Posterior cingulate gyrus (tissue), 11 donors: ENCODE measurements at places on chromosomes 4 and X.

DNA sequence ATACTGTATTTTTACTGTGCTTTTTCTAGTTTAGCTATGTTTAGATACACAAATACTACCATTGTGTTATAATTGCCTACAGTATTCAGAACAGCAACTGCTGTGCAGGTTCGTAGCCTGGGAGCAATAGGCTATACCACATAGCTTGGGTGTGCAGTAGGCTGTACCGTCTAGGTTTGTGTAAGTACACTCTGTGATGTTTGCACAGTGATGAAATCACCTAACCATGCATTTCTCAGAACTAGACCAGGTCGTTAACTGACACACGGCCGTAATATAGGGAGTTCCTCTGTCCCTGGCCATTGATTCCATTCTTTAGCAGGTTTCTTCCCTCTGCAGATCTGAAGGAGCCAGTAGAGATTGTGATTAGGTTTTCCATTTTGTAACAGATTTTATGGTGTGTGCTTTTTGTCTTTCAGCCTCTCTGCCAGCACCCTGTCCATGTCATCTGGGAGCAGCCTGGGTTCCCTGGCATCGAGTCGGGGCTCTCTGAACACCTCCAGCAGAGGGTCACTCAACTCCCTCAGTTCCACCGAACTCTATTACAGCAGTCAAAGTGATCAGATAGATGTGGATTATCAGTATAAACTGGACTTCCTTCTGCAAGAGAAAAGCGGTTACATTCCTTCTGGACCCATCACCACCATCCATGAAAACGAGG lies 59.5 kb downstream of the CLDN22 start:
- DNase-seq, result no peak

DNA sequence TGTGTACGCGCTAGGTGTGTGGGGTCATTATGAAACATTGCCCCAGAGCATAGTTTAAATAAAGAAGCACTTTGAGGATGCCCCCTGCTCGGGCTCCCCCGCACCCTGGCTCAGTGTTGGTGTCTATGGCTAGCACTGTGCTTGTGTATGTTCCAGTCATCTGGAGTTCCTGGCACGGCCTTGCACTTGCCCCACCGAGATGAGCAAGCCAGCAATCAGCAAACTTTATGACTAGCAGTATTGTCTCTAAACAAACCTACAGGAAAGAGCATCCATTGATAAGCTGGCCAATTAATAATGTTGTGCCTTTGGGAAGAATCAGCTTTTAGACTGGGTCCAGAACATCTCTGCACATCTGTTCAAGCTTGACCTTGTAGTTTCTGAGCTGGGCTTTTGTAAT lies 707 bp upstream of the SHROOM4 start:
- peak; percentile 84 for DNase-seq

- no peak for DNase-seq
Measured at GRCh38 chr4:113822555-113823290, 61.2 kb upstream of the CAMK2D start.

- DNase-seq, result no peak
Measured at GRCh38 chr4:7752649-7753048, 187.0 kb downstream of the AFAP1 start.

GRCh38 chr4:45072981-45073380 lies 346.6 kb upstream of the GNPDA2 start:
- no peak for DNase-seq

GRCh38 chr4:143531788-143532491 lies 18.4 kb downstream of the SMARCA5 start:
- no peak for DNase-seq

DNA sequence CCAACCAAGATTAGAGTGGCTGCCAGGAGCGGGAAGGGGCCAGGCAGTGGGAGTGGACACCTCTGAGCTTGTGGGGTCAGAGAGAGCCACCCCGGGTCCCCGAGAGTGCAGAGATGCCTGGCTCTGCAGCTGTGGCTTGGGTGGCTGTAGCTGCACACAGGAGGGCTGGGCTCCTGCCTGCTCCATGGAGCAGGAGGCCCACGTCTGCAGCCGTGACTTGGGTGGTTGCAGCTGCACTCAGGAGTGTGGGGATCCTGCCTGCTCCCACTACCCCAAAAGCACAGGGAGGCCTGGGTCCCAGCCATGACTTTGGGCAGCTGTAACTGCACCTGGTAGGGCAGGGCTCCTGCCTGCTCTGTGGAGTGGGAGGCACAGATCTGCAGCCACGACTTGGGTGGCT lies 28.7 kb upstream of the DIPK2B start:
- no peak for DNase-seq

DNA sequence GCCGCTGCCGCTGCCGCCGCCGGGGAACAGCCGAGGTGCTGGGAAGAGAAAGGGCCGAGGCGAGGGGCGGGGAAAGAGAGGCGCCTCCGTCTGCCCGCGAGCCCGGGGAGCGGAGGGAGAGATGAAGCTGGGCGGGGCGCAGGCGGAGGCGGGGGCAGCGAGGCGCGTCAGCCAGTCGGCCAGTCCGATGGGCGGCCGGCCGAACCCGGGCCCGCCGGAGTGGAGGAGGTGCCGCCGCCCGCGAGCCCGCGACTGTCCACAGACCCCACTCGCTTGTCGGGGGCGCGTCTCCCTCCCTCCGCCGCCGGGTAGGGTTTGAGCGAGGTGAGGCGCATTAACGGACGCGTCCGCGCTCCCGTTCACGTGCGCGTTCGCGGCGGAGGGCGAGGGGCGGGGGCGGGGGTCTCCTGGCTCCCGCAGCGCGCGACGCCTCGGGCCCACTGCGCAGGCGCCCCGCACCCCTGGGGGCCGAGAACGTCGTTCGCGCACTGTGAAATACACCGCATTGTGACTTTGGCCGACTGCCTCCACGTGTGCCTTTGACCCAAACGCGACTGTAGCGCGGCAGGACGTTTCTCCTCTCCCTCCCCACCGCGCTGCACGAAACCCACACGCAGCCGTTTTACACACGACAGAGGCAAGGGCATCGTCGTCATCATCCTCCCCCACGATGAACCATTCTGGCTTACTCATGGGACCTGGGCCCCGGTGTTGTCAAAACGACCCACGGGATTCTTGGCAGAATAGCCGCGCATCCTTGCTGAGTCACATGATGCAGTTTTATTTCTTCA lies at the start of gene NUDT11:
Gene NUDT11, minus strand, starts transcription at position 92 of the 791 bp plus-strand sequence. CDS start 148 bp downstream, outside the sequence.
- DNase-seq, result peak; percentile 94

DNA sequence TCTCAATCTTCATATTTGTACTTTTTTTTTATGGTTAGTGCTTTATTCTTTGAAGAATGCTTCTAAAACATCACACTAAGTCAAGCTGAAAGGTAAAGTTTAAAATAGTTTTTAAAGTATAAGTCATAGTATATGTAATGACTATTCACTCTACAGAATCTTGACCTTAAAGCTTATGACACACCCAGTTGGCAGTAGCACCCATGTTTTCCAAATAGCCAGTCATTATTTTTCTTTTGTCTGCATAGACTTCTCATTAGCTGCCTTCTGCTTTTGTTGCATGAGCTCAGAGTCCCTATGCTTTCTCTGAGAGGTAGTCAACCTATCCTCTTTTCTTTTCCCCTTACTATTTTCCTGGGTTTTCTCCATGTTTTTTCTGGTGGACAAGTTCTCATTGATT lies 231.5 kb downstream of the PCDH18 start:
- no peak for DNase-seq

DNA sequence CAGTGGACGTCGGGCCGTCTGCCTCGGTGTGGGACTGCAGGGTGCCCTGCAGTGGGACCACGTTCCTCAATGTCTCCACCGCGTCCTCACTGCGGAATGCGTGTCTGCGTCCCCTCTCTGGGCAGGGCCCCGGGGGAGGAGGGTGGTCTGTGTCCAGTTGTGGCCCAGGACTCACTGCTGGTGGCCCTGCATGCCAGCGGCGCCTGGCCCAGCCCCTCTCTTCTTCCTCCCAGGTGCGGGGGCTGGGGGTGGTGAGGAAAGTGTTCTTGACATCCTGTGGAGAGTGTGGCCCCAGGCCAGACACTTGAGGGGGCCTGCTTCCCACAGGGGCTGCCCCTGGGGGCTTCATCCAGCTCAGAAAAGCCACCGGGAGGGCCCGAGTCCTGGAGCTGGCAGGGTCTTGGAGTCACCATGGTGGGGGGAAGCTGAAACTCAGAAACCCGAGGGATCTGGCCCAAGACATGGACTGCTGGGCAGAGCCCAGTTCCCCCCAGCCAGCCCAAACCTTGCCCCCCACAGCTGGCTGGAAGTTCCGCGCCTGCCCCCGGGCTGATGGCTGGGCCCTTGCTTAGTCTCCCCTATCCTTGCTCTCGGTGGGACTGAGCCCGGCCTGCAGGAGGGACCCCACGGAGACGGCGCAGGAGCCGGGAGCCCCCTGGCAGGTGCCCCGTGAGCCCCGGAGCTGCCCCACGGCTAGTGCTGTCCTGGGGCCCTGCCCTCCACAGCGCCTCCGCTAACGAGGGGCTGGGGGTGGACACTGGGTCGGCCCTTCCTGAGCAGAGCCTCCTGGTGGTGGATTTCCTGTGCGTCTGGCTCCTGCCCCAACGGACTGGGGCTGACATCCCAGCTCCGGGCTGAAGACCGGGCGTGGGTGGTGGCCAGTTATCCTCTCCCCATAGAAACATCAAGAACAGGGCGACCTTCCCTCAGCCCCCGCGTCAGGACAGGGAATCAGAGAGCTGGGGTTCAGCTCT lies 2.9 kb downstream of the DOK7 start:
- peak; percentile 6 for DNase-seq

GRCh38 chrX:10198254-10198653 lies 41.5 kb downstream of the CLCN4 start:
- DNase-seq, result no peak

DNA sequence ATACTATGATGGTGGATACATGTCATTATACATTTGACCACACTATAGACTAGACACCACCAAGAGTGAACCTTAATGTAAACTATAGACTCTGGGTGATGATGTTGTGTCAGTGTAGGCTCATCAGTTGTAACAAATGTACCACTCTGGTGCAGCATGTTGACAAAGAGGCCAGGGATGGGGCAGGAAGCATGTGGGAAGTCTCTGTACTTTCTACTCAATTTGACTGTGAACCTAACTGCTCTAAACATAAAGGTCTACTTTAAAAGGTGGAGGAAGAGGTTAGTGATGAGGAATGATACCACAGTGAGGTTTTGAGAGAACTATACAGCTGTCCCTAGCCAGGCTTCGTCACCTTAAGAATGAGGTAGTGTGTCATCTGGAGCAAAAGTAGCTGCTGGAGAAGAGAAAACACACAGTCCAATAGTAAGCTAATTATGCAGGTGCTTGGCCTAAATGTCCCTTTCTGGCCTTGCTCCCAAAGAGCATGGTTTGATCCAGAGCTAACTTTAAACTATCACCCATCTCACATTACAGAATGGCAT lies 38.4 kb downstream of the GRSF1 start:
- DNase-seq, result no peak

DNA sequence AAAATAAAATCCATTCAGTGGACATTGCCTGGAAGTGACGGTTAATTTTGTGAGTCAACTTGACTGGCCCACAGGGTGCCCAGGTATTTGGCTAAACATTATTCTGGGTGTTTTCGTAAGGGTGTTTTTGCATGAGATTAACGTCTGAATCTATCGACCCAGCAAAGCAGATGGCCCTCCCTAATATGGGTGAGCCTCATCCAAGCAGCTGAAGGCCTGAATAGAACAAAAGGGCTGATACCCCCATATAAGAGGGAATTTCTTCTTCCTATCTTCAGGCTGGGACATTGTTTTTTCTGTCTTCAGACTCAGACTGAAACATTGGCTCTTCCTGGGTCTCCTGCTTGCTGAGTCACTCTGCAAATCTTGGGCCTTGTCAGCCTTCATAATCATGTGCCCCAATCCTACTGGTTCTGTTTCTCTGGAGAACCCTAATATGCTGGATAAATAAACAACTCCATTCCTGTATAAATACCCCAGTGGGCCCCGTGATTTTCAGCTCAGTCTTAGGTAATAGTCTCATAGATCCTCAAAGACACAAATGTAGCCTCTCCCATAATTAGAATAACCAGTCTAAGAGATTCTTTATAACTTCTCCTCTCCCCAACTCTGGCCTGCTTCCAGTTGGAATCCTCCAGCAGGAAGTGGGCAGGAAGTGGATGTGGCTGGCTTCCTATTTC lies 33.1 kb upstream of the DDX3X start:
- DNase-seq, result no peak

GRCh38 chr4:140448162-140448561 lies 20.7 kb upstream of the CLGN start:
- DNase-seq, result no peak

DNA sequence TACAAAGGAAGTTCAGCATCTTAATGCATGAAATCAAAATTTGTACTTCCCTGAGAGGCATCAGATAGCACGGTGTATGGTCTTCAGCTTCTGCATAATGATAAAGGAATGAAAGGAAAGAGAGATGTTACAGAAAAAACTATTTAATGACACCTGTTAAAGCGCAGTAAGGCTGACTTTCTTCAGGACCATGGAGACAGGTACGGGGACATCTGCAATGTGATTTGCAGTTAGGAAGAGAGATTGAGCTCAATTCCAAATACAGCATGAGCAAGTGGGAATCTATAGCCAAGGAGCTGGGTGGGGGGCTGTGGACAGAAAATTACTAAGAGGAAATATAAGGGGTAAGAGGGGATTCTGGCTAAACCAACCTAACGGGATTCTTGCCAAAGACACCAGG lies 39.3 kb downstream of the TMEM150C start:
- DNase-seq, result no peak

GRCh38 chrX:50442426-50443116 lies 28.1 kb downstream of the DGKK start:
- DNase-seq, result no peak

- DNase-seq, result no peak
Measured at GRCh38 chrX:440636-441035, 53.9 kb upstream of the PPP2R3B start.

DNA sequence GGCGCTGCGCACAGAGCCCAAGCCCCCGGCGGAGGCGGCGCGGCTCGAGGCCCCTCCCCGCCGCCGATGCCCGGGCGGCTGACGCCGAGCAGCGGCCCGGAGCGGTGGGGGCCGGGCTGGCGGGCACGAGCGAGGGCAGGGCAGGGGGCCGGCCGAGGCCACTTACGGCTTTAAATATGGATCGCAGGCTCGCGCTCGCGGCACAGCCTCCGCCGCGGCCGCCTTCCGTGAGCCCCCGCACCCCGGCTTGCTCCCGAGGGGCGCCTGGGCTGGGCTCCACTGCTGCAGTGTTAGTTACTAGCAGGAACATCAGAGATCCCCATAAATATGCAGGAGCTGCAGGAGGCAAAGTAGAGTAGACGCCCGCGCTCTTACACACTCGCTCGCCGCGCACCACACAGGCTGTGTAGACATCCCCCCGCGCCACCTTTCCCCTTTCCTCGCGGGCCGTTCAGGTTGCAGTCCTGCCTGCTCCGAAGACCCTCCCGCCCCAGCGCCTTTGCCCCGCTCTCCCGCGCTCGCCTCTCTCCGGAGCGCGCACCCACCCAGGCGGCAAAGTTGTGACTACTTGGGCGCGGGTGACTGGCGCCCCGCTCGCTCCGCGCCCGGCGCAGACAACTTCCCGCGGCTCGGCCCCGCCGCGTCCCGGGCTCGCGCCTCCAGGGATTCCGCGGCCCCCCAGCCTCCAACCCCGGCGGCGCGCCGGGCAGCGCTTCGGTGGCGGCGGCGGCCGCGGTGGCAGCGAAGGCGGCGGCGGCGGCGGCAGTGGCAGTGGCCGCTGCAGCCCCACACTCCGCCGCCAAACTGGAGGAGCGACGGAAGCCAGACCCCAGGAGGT lies 152.0 kb upstream of the SLC4A4 start:
- DNase-seq, result peak; percentile 14

- DNase-seq, result no peak
Measured at GRCh38 chrX:5145957-5146356, 1082.7 kb downstream of the NLGN4X start.

- DNase-seq, result no peak
Measured at GRCh38 chrX:118825227-118825626, 1.6 kb downstream of the ZCCHC12 start.
